Naive thymus-derived CD4-positive, alpha-beta T cell (primary cell): ENCODE measurements at places on chromosomes 4 and X.

DNA sequence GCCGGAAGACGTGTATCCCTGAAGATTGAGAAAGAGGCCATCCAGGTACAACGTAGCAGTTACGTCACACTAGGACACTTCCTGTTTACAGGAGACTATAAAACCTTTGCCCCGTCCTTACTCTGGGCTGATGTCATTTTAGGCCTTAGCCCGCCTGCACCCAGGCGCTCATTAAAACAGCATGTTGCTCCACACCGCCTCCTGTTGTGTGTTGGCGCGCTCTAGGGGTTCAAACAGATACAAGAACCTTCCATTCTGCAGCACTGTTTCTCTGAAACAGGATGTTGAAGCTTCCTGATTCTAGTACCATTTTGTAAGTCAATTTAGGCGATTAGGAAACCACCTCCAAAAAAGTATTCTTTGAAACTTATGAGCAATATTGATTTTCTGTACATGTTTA lies 722.1 kb downstream of the PCDH7 start:
- DNase-seq, result no peak

- DNase-seq, result no peak
Observed at GRCh38 chrX:578531-578930, 52.1 kb upstream of the SHOX start.

DNA sequence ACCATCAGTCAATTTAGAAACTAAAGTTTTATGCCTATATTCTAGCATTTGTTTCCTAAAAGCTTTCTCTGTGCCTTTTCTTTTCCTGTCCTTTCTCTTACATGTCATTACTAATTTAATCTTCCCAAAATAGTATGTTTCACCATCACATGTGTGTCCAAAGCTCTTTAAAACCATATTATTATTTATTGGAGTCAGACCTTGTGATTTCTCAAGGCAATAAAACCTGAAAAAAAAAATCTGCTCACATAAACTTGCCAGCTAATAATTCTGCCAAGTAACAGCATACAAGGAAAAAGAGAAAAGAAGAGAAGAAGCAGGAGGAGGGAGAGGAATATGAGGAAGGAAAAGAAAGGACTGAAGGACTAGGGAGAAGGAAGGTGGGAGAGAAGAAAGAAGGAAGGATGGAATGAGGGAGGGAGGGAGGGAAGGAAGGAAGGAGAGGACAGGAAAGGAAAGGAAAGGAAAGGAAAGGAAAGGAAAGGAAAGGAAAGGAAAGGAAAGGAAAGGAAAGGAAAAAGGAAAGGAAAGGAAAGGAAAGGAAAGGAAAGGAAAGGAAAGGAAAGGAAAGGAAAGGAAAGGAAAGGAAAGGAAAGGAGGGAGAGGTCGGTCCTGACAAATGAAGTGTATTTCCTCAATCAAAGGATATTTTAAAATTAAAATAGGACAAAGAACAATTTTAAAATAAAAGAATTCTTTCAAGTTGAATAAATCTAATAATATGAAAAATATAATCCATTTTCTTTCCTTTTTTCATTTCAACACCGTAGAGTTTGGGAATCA lies 57.4 kb downstream of the ANTXR2 start:
- DNase-seq, result no peak

GRCh38 chr4:94235825-94236224 lies 28.2 kb downstream of the SMARCAD1 start:
- no peak for DNase-seq

DNA sequence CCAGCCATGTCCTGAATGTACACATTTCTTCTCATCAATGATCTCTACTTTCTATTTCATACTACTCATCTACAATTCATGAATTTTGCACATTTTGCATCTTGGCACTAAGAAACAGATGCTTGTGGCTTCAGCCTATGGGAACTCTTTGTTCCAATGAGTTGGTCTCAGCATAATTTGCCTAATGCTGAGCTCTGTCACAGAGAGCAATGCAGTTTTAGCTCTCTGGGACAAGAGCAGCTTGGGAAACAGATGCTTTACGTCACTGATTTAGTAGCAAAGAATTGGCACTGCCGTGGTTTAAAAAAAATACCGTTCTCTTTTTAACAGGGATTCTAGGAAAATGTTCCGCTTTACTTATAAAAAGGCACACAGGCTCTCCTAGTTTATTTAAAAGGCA lies 162.4 kb downstream of the WDFY3 start:
- no peak for DNase-seq

- no peak for DNase-seq
Observed at GRCh38 chr4:128468123-128468989, 180.7 kb upstream of the PGRMC2 start.

- no peak for DNase-seq
Observed at GRCh38 chr4:184616633-184617551, 32.4 kb downstream of the CASP3 start.

DNA sequence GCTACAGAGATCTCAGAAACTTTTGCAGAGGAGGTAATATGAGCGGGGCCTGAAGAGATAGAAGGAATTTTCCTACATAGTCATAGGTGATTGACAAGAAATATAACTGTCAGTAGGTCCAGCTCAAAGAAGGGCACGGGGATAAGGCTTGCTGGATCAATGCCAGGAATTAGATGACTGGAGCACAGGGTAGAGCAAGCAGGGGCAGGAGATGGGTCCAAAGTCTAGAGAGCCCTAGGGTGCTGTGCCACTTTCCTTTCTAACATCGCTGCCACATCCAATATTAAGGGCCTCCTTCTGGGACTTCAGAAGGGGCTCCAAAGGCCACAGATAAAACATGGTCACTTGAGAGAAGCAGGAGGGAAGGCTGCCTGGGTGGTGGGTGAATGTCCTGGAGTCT lies 402.2 kb downstream of the MID1IP1 start:
- DNase-seq, result no peak

GRCh38 chrX:71128166-71128833 lies 9.9 kb downstream of the MED12 start:
- DNase-seq, result no peak

GRCh38 chr4:184136525-184136924 lies 81.1 kb downstream of the ENPP6 start:
- DNase-seq, result no peak

GRCh38 chrX:14027036-14027435 lies 2.7 kb downstream of the GEMIN8 start:
- DNase-seq, result no peak

DNA sequence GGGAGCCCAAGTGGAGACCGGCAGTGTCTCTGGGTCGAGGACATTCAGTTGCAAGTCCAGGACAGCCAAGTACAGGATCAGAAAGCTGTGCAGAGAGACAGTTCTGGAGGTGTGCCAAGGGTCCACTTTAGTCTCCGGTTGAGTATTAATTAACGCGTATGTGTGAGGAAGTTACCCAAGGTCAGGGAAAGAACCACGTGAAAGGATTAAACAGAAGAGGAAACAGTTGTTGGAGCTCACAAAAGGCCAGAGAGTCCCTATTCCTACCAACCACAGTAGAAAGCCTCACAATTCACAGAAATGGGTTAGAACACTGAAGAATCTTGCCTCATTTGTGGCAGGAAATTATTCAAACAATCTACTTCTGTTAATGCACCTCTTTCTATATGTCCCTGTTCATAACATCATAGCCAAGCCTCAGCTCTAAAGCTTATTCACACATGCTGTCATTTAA lies 17.9 kb upstream of the NSUN7 start:
- DNase-seq, result no peak

DNA sequence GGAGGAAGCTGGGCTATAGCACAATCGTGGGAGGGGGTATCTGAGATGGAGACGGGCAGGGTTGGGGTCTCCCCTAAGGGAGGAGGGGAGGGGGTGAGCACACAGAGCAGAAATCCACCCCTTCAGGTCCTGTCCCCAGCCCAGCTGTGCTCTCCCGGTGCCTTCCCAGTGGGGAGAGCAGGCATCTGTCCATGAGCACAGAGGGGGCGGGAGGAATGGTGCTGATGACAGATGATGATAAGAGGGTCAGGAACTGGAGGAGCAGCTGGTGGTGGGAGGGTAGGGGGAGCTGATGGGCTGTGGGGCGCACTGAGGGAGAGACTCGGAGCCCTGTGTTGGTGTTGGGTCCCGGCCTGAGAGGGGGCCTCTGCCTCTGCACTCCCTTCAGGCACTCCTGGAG lies 8.6 kb downstream of the ATP2B3 start:
- DNase-seq, result no peak

GRCh38 chrX:30570505-30570904 lies 7.1 kb downstream of the TASL start:
- no peak for DNase-seq

DNA sequence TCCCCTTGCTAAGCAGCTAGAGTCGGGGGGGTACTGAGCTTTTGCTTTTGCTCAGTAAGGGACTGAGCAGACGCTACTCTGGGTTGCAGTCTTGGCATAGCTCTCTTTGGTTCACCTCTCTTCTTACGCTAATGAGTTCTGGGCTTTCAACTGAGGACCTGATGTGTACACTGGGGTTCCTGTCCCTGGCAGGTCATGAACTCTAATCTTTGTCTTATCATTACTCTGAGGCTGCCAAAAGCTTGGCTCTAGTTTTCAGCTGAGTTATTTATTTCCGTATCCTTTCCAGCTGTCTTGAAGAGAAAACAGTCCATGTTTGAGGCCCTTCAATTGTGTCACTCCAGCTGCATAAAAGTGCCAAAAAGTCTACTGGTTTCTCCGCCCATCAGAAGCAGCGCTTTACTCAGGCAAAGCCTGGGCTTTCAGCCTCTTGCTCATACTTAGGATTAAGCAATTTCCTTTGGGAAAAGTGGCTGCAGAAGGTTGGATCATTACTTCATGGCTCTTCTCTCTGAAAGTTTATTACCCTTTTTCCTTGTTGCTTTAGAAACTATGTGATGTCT lies 121.0 kb upstream of the STOX2 start:
- DNase-seq, result no peak

DNA sequence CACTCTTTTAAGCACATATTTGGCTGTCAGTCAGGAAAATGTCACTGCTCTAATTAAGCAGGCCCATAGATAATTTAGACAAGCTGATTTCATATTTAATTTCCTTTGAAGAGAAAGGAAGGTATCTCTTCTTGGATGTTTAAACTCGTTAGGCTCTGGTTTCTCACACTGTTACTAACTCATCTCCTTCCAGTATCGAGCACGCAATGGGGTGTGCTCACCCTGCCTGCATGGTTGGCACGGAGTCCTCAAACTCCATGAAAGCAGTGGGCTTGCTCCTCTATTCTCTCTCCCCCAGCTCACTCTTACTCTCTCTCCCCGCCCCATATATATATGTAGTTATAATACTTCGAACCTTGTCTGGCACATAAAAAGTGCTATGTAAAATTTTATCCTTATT lies 76.9 kb downstream of the EGF start:
- no peak for DNase-seq

GRCh38 chr4:8468746-8469535 lies 28.4 kb downstream of the TRMT44 start:
- DNase-seq, result no peak

DNA sequence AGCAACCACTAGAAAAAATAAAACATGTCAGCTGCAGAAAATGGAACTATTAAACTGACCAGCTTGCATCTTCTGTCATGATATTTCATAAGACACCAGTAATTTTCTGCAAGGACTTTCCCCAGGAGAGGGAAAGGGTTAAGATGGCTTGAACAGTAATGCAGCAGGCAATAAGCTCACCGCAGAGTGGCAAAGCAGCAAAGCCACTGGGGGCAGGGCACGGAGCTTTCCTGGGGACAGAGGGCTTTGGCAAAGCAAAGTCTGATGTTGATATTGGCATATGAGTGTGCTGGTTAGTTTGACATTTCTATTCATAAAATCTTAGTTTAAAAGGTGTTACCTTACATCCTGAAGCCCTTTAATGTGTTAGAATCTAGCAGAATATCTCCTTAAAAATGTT lies 55.1 kb upstream of the NAP1L5 start:
- DNase-seq, result no peak

DNA sequence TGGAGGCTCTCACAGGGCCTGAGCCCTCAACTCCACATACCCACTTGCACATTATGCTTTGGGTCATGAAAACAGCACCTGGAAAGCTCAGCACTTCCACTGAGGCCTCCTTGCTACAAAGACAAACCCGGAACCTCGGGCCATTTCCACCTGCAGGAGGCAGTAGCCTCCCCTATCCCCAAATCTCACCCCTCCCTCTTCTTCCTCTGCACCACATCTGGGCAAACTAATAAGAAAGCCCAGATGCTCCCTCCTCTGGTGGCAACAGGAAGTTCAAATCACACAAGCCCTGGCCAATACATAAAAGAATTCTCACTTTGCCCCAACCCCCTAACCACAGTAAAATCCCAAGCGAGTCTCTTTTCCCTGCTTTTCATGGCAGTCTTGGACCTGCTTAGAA lies 136.4 kb downstream of the MAPK10 start:
- DNase-seq, result no peak

- DNase-seq, result no peak
Observed at GRCh38 chr4:165724786-165725185, 148.3 kb upstream of the TLL1 start.

DNA sequence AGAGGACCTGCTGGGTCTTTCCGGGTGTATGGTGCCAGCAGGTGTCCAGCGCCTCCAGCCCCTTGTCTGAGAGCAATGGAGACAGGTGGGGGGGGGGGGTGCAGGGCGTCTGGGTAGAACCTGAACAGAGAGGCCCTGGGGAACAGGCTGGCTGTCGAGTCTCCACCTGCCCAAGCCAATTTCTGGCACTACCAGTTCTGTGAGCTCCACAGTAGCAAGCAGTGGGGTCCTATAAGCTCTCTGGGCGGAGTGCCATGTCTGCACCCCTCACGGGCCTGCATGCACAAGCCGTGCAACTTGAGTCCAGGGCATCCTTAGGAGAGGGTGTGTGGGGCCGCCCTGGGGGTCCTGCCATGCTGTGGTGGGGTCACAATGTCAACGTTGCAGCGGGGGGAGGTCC lies 10.1 kb upstream of the FGFR3 start:
- no peak for DNase-seq

DNA sequence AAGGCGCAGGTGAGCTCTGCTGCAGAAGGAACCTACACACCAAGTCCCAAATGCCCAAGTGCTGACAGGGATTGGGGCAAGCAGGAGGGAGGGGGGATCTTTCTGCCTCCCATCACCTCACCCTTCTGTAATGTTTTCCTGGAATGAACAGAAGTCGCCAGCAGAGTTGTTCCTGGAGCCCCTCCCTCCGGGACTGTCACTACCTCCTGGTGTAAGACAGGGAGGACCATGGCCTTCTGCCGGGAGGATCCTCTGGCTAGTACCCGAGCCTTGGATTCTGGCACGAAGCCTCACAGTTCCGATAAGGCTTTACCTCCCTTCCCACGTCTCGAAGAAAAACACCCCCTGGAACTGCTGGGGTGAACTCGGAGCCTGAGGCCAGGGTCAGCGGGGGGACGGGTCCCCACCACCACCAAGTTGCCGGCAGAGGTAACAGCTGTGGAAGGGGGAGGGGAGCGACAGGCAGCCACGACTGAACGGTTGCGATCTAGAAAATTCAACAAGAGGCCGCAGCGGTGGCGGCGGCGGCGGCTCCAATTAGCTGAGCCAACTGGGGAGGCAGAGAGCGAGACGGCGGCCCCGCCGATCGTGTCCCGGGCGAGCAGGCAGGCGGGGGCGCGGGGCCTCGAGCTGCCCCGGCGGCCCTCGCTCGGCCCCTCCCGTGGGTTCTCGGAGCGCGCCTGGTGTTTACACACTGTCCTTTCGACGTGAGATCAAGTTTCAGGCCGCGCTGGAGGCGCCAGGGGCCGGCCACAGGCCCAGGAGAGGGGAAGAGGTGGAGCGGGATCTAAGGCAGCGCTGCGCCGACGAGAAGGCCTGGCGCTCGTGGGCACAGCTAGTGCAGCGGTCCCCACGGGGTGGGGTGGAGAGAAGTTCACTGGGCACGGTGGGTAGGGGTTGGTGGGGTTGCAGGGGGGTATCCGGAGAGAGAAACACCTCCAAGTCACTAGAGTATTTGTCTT lies 53.7 kb upstream of the BCOR start:
- DNase-seq, result no peak
